Hair follicle dermal papilla cell (primary cell): ENCODE measurements at places on chromosomes 1 and 21. TPM values are rescaled to one million over a fixed set of nuclear protein-coding genes. Genes with fewer than 3 reads are reported as not detected.

The B4GALT2 gene
- total RNA-seq: 131 and 139 TPM in 2 replicates

The MIXL1 gene
- total RNA-seq: not detected in 2 replicates

The ZNF648 gene
- total RNA-seq: not detected in 2 replicates

The RYR2 gene
- not detected in 2 replicates for total RNA-seq

The ETS2 gene
- total RNA-seq: 16.5 and 19.6 TPM in 2 replicates

The RGS16 gene
- 1.1 and 2.3 TPM in 2 replicates for total RNA-seq

The CACNA1S gene
- total RNA-seq: not detected in 2 replicates

The EXOSC10 gene
- 58.7 and 67.2 TPM in 2 replicates for total RNA-seq

The TMEM52 gene
- total RNA-seq: 0.61 and 0.65 TPM in 2 replicates

The ATP6V1G3 gene
- not detected in 2 replicates for total RNA-seq

The ACKR1 gene
- not detected in 2 replicates for total RNA-seq

The PTGER3 gene
- 6.5 and 14.8 TPM in 2 replicates for total RNA-seq

The COL6A1 gene
- 5,604 and 6,263 TPM in 2 replicates for total RNA-seq

The SLAMF8 gene
- 0.24 and 0.49 TPM in 2 replicates for total RNA-seq
